ENCODE measurements at places on chromosomes 1 and 21.

DNA sequence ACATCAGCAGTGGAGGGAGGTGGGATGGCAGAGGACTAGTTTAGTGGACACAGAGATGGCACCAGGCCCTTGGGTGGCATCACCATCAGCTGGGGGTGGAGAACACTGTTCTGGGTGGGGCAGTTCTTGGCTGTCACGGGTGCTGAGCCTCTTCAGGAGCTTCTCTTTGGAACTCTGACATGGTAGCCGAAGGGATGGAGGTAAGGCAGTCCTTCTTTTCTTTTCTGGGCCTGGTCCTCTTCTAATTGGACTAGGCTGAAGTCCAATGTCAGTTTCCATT is 8.3 kb upstream of the MEF2D start:
- DNase-seq: no peak

- H3K4me1 ChIP-seq: peaks cover 36% of the 10 kb centered on the region
- H3K4me3 ChIP-seq: no peak overlapping the region
- no peaks in the 10 kb centered on the region for H3K27me3 ChIP-seq
- H3K27ac ChIP-seq: no peak overlapping the region
- no peak for DNase-seq
Measured at GRCh38 chr1:64519901-64520300, 50.0 kb downstream of the CACHD1 start.

GRCh38 chr1:151964510-151964909 is 29.1 kb downstream of the S100A10 start:
- no peak for DNase-seq
- H3K4me3 ChIP-seq: no peak overlapping the region

DNA sequence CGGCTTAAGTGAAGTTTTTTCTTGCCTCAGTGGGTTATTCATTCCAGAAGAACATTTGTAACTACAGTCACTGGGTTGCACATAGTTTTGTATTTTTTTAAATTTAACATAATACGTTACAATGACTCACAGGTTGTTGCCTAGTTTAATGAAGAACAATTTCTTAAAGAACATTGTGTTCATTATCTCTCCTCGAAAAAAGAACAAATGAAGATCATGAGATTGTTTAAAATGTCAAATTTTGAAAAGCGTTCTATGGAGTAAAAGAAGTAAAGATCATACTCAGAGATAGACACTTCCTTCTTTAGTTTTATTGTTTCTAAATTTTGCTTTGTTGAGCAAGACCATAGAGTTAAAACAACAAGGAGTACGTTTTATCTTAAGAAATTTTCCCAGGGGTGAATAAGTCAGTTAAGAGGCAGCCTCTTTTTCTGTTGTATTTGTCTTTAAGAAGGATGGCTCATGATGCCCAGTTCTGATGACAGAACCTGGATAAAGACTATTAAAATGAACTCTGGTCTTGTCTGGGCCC is 10.5 kb upstream of the SLAMF1 start:
- H3K4me1 ChIP-seq: no peaks in the 10 kb centered on the region
- DNase-seq: no peak
- no peak overlapping the region for H3K4me3 ChIP-seq
- no peaks in the 10 kb centered on the region for H3K36me3 ChIP-seq

- H3K27ac ChIP-seq: no peak overlapping the region
- H3K36me3 ChIP-seq: no peaks in the 10 kb centered on the region
- no peaks in the 10 kb centered on the region for H3K4me1 ChIP-seq
- H3K4me3 ChIP-seq: no peak overlapping the region
- no peak for DNase-seq
Measured at GRCh38 chr21:32795376-32795775, 23.8 kb upstream of the PAXBP1 start.

GRCh38 chr21:46173573-46173972 is 10.7 kb downstream of the SPATC1L start:
- H3K27me3 ChIP-seq: peaks cover 12% of the 10 kb centered on the region
- H3K36me3 ChIP-seq: no peaks in the 10 kb centered on the region
- DNase-seq: peak; percentile 42
- no peak overlapping the region for H3K27ac ChIP-seq
- no peak overlapping the region for H3K4me3 ChIP-seq

DNA sequence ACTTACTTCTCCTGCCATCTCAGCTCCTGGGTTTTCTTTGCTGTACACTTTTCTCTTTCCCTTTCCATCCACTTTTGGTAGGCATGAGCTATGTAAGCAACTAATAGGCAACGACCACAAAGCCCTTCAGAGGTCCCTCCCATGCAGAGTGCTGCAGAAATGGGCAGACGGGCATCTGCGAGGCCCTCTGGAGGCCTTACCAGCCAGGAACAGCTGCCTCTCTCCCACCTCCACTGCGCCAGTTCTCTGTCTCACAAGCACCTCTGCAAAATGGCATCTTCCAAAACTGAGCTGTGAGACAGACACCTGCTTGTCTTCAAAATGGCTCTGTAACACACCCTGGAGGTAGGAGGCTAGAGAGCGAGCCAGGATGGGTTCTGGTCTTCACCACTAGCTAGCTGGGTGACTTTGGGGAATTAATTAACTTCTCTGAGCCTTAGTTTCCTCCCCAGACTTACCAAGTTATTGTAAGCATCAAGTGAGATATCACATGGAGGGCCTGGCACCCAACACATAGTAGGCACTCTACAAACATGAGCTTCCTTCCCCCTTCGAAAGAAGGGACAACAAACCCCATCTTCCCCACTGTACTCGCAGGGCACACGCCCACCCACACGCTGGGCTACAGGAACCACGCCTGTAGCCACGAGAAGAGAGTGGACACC is 62.0 kb downstream of the BCAR3 start:
- H3K4me3 ChIP-seq: no peak overlapping the region
- H3K4me1 ChIP-seq: peaks cover 42% of the 10 kb centered on the region
- H3K27ac ChIP-seq: no peak overlapping the region
- no peaks in the 10 kb centered on the region for H3K36me3 ChIP-seq
- DNase-seq: no peak

DNA sequence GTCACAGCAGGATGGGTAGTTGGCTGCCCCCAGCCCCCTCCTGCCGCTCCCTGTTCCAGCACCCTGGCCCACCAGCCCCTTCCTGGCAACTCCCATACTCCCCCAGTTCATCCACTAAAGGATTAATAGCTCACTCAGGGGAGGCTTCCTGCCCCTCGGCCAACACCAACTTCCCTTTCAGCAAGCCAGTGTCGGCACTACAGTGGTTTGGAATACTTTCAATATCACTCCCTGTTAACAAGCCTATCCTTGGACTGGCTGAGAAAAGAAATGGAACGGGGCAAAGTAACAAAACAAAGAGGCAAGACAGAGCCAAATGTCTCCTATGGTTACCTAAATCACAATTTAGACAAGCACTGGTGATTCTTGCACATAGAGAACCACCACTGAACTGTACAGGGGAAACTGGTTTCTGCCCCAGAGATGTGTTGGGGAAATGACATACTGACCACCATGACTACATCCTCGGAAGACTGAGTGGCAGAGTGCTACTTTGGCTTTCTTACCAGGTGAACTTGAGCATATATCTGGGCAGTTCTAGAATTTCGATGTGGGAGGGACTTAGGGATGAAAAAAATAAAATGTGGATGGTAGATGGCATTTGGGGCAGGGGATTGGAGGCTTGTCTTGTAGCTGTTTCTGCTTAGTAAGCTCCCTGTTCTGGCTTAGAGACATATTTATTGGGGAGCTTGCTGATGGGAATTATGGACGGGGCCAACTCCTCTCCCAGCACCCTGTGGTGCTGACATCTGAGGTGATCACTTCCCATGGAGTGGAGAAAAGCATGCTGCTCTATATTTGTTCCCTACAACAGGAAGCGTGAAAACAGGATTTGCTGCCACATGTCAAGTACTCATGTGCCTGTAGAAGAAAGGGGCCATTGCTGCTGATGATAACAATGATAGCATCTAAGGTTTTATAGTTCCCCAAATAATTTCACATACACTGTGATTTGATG is 7.1 kb upstream of the CAPN2 start:
- H3K4me3 ChIP-seq: no peak overlapping the region
- no peaks in the 10 kb centered on the region for H3K4me1 ChIP-seq
- no peak for DNase-seq
- peak overlapping the region; percentile 83 for H3K27ac ChIP-seq
- H3K27me3 ChIP-seq: no peaks in the 10 kb centered on the region
- no peaks in the 10 kb centered on the region for H3K36me3 ChIP-seq

DNA sequence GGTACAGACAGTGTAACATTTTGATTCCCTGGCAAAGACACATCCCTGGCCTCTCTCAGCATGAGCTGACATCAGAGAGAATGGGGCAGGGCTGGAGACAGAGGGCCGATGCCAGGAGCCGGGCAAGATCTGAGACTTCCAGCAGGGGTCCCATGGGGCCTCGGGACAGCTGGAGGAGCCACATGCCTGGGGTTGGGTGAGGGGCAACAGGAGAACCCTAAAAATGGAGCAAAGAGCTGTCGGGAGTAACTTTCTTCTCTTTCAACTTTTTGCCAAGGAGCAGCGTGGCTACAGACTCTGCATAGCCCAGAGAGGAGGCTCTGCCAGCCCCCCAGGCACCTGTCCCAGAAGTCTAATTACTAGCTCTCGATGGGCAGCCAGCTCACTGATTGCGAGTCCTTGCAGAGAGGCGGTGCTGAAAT is 130.8 kb downstream of the LACTBL1 start:
- no peak for DNase-seq
- no peak overlapping the region for H3K27ac ChIP-seq
- H3K27me3 ChIP-seq: peaks cover 25% of the 10 kb centered on the region
- H3K4me3 ChIP-seq: no peak overlapping the region
- no peaks in the 10 kb centered on the region for H3K4me1 ChIP-seq

DNA sequence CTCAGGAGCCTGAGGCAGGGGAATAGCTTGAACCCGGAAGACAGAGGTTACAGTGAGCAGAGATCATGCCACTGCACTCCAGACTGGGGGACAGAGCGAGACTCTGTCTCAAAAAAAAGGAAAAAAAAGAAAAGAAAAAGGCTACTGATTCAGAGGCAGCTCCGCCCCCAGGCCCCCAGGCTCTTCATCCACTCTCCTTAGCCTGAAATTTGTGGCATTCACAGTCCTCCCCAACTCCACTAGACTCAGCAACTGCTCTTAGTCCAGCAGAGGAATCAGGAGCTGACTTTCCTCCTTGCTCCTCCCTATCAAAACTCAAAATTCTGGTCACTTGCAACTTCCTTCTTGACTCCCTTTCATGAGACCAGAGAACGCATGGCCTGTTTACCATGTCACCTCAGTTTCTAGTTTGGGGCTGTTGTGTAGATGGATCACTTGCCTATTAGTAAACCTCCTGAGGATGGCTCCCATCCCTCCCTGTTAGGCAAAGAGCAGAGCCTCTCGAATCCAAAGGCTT is 27.1 kb downstream of the PCAT6 start:
- H3K4me1 ChIP-seq: no peaks in the 10 kb centered on the region
- no peak overlapping the region for H3K4me3 ChIP-seq
- peaks cover 16% of the 10 kb centered on the region for H3K27me3 ChIP-seq
- no peak for DNase-seq

- no peak for DNase-seq
- no peaks in the 10 kb centered on the region for H3K4me1 ChIP-seq
- no peaks in the 10 kb centered on the region for H3K27me3 ChIP-seq
- H3K36me3 ChIP-seq: no peaks in the 10 kb centered on the region
Measured at GRCh38 chr1:198143797-198144196, 13.0 kb upstream of the NEK7 start.

DNA sequence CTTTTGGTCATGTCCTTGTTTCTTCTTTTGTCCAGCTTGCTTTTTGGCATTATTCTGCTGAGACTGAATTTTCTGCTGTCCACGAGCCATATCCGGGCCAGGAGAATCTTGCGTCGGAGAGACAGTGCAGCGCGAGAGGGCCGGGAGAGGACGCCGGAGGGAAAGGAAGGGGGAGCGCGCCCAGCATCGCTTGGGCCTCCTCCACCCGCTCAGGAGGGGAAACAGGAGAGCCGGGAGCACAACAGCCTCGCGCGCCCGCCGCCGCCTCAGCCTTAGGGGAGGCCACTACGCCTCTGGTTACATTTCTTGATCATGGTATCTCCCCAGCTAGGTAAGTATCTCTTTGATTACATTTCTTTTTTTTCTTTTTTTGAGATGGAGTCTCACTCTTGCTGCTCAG is 7.4 kb upstream of the DEGS1 start:
- no peaks in the 10 kb centered on the region for H3K27me3 ChIP-seq
- H3K4me1 ChIP-seq: peaks cover 4% of the 10 kb centered on the region
- H3K4me3 ChIP-seq: no peak overlapping the region
- H3K36me3 ChIP-seq: no peaks in the 10 kb centered on the region
- H3K27ac ChIP-seq: no peak overlapping the region

- no peak overlapping the region for H3K27ac ChIP-seq
- H3K36me3 ChIP-seq: peaks cover 5% of the 10 kb centered on the region
- no peaks in the 10 kb centered on the region for H3K27me3 ChIP-seq
- DNase-seq: no peak
- no peak overlapping the region for H3K4me3 ChIP-seq
Measured at GRCh38 chr1:42171679-42172266, 7.2 kb upstream of the GUCA2A start.

GRCh38 chr1:28882009-28882628 is 32.2 kb upstream of the EPB41 start:
- no peaks in the 10 kb centered on the region for H3K36me3 ChIP-seq
- H3K27ac ChIP-seq: no peak overlapping the region
- peak; percentile 90 for DNase-seq
- no peaks in the 10 kb centered on the region for H3K4me1 ChIP-seq

GRCh38 chr1:193355178-193355577 is 168.8 kb upstream of the B3GALT2 start:
- no peak for DNase-seq
- H3K4me3 ChIP-seq: no peak overlapping the region
- no peak overlapping the region for H3K27ac ChIP-seq
- no peaks in the 10 kb centered on the region for H3K27me3 ChIP-seq

DNA sequence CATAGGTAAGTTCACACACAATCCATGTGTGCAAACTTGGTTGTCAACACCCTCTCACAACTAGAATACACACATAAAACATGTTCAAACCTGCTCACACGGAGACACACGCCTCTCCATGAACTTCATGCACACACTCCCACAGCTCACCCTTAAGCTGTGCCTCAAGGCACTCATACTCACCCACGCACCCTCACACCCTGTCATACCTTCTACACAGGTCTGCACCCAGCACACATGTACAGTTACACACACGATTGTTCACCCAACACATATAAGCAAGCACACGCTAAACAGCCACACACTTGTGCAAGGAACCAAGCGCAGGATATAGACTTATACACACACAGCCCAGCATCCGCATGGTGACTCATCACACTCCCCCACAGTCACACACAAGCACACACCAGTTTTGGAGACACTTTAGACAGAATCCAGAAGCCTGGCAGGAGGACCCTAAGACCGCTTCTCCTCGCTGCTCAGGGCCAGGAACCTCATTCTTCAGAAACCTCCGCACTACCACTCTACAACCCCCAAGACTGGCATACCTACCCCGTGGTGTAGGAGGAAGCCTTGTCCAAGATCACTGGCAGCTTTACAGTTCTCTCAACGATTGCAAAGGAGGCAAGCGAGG is 58.7 kb upstream of the ZC3H12A start:
- no peaks in the 10 kb centered on the region for H3K4me1 ChIP-seq
- H3K27me3 ChIP-seq: no peaks in the 10 kb centered on the region
- no peak for DNase-seq
- no peak overlapping the region for H3K27ac ChIP-seq
- no peak overlapping the region for H3K4me3 ChIP-seq

GRCh38 chr1:2545754-2546514 is 10.2 kb upstream of the TNFRSF14 start:
- no peaks in the 10 kb centered on the region for H3K27me3 ChIP-seq
- no peaks in the 10 kb centered on the region for H3K36me3 ChIP-seq
- H3K27ac ChIP-seq: peak overlapping the region; percentile 97
- H3K4me1 ChIP-seq: peaks cover 51% of the 10 kb centered on the region
- peak overlapping the region; percentile 64 for H3K4me3 ChIP-seq
